ENCODE measurements at places on chromosomes 3 and 15. TPM values are rescaled to one million over a fixed set of nuclear protein-coding genes. Genes with fewer than 3 reads are reported as not detected.

AHSG gene
- not detected for total RNA-seq

SCG5 gene
- total RNA-seq, result 7.0 TPM

- no peak for DNase-seq
Observed at GRCh38 chr3:88032245-88032644, 26.6 kb downstream of the CGGBP1 start.

DNA sequence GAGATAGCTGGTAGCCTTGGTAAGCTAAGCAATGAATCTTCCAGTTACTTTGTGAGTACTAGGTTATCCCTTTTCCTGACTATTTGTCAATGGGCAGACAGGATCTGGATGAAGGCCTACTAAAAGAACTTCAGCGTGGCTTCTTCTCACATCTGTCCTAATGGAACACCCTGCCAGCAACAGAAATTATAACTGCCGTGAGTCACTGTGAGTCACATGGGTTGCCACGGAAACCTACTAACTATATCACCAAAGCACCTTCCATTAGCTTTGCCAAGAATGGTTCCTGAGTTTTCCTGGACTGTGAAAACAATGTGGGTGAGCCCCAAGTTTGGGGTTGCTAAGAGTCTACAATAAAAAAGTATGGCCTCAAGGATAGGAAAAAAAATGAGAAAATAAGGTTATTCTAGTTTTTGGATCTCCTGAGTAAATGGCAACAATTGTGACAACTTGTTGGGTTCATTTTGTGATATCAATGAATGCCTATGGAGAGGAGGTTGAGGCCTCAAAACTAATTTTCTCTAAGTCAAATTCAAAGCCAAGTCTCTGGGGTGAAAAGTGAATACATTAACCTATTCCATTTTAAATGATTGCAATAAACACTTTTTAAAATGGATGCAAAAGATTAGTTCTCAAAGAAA is 195.1 kb upstream of the ICE2 start:
- no peak for DNase-seq

PLS1 gene
- 448 TPM for total RNA-seq

DNA sequence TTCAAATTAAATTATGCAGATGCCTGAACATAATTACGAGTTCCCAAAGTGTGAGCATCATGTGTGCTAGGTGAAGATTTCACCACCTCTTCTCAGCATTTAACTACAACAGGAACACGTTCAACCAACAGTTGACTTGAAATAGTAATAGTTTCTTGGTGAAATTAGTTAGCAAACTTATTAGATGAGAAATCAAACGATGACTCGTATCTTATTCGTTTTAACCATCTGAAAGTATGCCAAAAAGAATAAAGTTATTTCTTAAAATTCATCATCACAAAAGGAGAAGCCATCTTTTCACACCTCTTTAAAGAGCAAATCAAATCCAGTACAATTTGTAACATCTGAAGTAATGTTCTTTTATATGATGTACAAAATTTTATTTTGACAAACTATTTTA is 2.3 kb downstream of the BNC1 start:
- DNase-seq, result no peak

Measured in mucosa of descending colon (tissue), 3 donors.